ENCODE measurements at places on chromosomes 6 and 20. TPM values are rescaled to one million over a fixed set of nuclear protein-coding genes. Genes with fewer than 3 reads are reported as not detected.

DNA sequence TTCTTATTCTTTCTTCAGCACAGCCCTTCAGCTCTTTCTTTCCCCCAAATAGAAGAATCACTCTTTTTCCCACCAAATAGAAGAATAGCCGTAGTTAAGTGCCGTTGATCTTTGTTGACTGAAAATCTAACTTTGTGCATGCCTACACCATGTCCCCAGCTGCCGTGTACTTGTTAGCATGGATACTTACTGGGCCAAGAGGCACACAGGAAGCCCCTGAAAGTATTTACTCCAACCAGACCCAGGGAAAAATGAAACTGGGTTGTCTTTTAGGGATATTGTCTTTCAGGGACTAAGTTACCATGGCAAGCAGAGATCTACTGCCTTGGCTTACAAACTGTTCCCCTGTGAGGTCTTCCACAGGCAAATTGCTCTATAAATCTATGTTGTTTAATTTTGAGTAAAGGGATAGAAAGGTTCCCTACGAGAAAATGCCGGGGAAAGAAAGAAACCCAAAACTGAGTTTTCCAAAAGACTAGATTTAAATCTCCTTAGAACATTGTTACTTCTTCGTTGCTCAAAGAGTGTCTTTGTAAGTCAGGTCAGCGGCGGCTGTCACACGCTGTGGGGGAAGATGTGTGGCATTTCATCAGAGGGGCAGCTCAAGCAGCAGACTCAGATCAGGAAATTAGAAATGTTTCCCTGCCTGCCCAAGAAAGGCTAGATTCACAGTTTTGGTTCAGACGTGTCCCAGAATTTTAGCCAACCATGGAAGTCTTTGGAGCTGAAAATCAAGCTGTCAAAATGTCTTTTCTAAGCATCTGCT is 188.2 kb upstream of the PRND start:
- H3K27me3 ChIP-seq, result no peaks in the 10 kb centered on the region
- DNase-seq, result no peak
- no peaks in the 10 kb centered on the region for H3K4me1 ChIP-seq
- no peaks in the 10 kb centered on the region for H3K36me3 ChIP-seq

Gene CNKSR3
- total RNA-seq, result 9.7 TPM

Gene SPEF1
- total RNA-seq, result not detected

GRCh38 chr20:41412324-41413120 is 45.9 kb upstream of the EMILIN3 start:
- no peak overlapping the region for H3K4me3 ChIP-seq
- H3K27me3 ChIP-seq, result no peaks in the 10 kb centered on the region
- no peak for DNase-seq

GRCh38 chr20:34776177-34776576 is 49.3 kb downstream of the NCOA6 start:
- no peak for DNase-seq
- H3K4me1 ChIP-seq, result no peaks in the 10 kb centered on the region
- no peaks in the 10 kb centered on the region for H3K27me3 ChIP-seq
- H3K4me3 ChIP-seq, result no peak overlapping the region

- no peak overlapping the region for H3K27ac ChIP-seq
- no peaks in the 10 kb centered on the region for H3K27me3 ChIP-seq
- DNase-seq, result no peak
These were observed 21.6 kb downstream of the LY86 start for GRCh38 chr6:6610031-6610591.

DNA sequence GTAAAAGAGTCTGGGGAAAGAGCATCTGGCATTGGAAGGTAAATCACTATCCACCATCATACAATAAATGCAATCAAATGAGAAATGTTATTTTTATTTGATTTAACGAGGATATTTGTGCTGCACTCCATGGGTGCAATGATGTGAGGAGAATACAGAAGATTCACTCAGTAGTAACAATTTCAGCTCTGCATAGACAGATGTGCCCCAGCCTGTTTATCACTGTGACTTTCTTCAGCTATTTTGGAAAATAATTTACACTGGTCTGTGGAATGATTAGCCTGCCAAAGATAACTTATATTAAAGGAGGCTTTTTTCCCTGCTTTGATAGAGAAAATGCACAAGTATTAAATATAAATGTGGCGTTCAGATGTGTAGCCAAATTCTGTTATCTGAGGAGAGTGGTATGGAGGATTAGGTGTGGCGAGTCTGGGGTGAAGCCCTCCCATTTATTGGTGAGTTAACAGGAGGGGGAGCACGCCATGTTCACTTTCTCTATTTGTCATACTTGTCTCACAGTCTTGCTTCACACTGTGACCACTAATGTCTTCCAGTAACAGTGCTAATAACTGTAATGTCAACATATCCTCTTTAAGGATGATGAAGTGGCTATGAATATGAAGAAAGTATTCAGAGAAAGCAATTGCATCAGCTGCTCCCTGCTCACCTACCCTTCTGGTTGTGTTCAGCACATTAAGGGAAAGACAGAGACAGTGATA is 645.6 kb downstream of the MMUT start:
- H3K4me3 ChIP-seq, result no peak overlapping the region
- H3K27me3 ChIP-seq, result no peaks in the 10 kb centered on the region
- no peak overlapping the region for H3K27ac ChIP-seq
- no peaks in the 10 kb centered on the region for H3K4me1 ChIP-seq
- no peak for DNase-seq
- H3K36me3 ChIP-seq, result no peaks in the 10 kb centered on the region

- no peaks in the 10 kb centered on the region for H3K36me3 ChIP-seq
- DNase-seq, result no peak
These were observed 4.4 kb upstream of the COL19A1 start for GRCh38 chr6:69861986-69862385.

Gene CPNE5
- total RNA-seq, result 1.3 TPM

- H3K36me3 ChIP-seq, result peaks cover 47% of the 10 kb centered on the region
- no peak for DNase-seq
- no peaks in the 10 kb centered on the region for H3K27me3 ChIP-seq
- no peaks in the 10 kb centered on the region for H3K4me1 ChIP-seq
- H3K27ac ChIP-seq, result no peak overlapping the region
- H3K4me3 ChIP-seq, result no peak overlapping the region
These were observed 346 bp upstream of the SLC44A4 start for GRCh38 chr6:31879143-31879542.

Gene NEDD9
- total RNA-seq, result 150 TPM

DNA sequence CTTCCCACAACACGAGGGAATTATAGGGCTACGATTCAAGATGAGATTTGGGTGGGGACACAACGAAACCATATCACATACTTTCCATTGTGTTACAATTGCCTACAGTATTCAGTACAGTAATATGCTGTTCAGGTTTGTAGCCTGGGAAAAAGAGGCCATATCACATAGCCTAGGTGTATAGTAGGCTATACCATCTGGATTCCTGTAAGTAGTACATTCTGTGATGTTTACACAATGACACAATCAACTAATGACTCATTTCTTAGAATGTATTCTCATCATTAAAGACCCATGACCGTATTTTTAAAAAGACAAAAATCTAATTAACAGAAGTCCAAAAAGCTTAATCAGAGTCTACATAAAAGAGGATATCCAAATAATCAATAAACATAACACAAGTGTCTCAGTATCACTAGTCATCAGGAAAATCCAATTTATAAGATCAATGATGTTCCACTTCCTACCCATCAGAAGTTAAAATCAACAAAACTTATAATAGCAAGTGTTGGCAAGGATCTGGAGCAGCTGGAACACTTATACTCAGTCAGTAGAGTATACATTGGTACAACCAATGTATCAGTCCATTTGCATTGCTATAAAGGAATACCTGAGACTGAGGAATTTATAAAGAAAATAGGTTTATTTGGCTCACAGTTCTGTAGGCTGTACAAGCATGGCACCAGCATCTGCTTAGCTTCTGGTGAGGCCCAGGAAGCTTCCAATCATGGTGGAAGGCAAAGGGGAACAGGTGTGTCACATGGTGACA is 215.9 kb downstream of the CLVS2 start:
- no peaks in the 10 kb centered on the region for H3K27me3 ChIP-seq
- H3K4me3 ChIP-seq, result no peak overlapping the region
- H3K4me1 ChIP-seq, result no peaks in the 10 kb centered on the region
- no peak for DNase-seq
- no peak overlapping the region for H3K27ac ChIP-seq
- no peaks in the 10 kb centered on the region for H3K36me3 ChIP-seq

DNA sequence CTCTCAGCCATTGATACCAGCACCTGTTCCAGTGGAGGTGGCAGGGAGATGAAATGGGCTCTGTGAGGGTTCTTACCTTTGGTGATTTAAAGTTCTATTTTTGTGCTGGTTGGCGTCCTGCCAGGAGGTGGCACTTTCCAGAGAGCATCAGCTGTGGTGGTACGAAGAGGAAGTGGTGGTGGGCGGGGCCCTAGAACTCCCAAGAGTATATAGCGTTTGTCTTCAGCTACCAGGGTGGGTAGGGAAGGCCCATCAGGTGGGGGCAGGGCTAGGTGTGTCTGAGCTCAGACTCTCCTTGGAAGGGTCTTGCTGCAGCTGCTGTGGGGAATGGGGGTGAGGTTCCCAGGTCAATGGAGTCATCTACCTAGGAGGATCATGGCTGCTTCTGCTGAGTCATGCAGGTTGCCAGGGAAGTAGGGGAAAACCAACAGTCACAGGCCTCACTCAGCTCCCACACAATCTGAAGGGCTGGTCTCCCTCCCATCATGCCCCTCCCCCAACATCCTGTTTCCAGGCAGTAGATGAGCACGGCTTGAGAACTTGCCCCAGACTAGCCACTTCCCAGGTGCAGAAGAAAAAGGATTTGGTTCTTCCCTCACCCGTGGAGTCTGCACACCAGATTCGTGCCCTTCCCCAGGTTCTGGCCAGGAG is 46.6 kb downstream of the MOXD1 start:
- no peak overlapping the region for H3K4me3 ChIP-seq
- no peaks in the 10 kb centered on the region for H3K36me3 ChIP-seq
- no peak for DNase-seq

DNA sequence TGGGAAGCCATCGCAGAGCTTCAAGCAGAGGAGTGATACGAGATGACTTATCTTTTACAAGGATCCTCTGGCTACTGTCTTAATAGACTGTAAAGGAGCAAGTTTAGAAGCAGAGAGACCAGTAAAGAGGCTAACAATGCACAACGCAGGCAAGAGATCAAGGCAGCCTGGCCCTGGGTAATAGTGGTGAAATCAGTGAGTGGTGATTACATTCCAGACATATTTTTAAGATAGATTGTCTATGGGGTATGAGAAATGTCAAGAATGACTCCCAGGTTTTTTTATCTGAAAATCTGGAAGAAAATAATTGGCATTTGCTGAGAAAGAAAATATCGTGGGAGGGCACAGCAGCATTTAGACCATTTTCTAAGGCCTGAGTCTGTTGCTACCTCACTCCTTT is 213.6 kb upstream of the HTR1E start:
- no peaks in the 10 kb centered on the region for H3K27me3 ChIP-seq
- DNase-seq, result no peak
- H3K27ac ChIP-seq, result no peak overlapping the region
- no peaks in the 10 kb centered on the region for H3K4me1 ChIP-seq

- H3K4me1 ChIP-seq, result peaks cover 9% of the 10 kb centered on the region
- H3K4me3 ChIP-seq, result no peak overlapping the region
- H3K36me3 ChIP-seq, result peaks cover 8% of the 10 kb centered on the region
- no peak for DNase-seq
- no peak overlapping the region for H3K27ac ChIP-seq
- no peaks in the 10 kb centered on the region for H3K27me3 ChIP-seq
These were observed 46.0 kb downstream of the PLCG1 start for GRCh38 chr20:41183391-41183790.

DNA sequence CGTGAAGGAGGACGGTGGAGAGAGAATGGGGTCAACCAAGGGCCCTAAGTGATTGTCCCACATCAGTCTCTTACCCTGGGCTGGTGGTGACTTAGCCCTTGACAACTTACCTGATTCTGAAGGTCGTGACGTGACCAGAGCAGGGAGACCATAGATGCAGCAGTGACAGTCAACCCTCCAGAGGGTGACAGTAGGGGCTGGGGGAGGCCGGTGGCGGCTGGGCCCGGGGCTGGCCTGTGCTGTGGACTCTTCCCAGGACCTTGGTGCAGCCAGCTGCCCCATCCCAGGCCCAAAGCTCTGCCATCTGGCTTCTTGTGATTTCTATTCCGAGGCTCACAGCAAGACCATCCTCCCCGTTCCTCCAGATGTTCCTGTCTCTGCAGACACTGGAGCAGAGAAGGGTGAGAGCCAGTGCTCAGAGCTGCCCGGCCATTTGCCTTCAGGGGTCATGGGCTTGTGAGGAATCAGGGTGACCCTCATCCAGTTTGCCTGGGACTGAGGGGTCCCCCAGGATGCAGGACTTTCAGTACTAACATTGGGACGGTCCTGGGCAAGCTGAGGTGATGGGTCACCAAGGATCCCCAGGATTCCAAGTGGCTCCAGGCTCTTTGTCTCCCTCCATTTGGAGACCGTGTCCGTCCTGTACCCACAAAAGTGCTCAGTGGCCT is 36.0 kb downstream of the SUMO4 start:
- no peaks in the 10 kb centered on the region for H3K36me3 ChIP-seq
- no peak overlapping the region for H3K27ac ChIP-seq
- DNase-seq, result no peak
- H3K4me3 ChIP-seq, result no peak overlapping the region
- no peaks in the 10 kb centered on the region for H3K27me3 ChIP-seq

GRCh38 chr20:15251171-15251570 is 913.8 kb upstream of the FLRT3 start:
- no peaks in the 10 kb centered on the region for H3K4me1 ChIP-seq
- H3K27me3 ChIP-seq, result no peaks in the 10 kb centered on the region
- no peak for DNase-seq

DNA sequence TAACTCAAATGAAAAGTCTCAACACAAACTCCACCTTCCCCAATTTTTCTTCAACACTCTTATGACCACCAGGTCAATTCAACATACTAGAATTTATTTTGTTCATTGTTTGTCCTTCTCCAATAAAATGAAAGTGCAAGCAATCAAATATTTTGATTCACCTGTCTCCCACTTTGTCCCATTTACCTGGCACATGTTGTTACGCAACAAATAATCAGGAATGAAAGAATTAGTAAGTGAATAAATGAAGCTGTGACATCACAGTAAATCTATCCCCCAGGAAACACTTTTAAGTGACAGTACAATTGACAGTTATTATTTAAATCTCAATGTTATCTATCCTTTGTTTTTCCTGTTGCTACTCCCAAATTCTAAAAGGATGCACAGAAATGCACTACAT is 393.7 kb upstream of the OPRM1 start:
- H3K27me3 ChIP-seq, result no peaks in the 10 kb centered on the region
- H3K4me1 ChIP-seq, result no peaks in the 10 kb centered on the region
- no peak overlapping the region for H3K27ac ChIP-seq
- no peaks in the 10 kb centered on the region for H3K36me3 ChIP-seq
- DNase-seq, result no peak

Gene MRAP2
- total RNA-seq, result 47.3 TPM

GRCh38 chr6:122388945-122389344 is 10.5 kb upstream of the HSF2 start:
- no peak overlapping the region for H3K27ac ChIP-seq
- no peaks in the 10 kb centered on the region for H3K27me3 ChIP-seq
- H3K4me3 ChIP-seq, result no peak overlapping the region
- H3K4me1 ChIP-seq, result no peaks in the 10 kb centered on the region
